CD14-positive monocyte (primary cell): ENCODE measurements at places on chromosomes 3 and 15.

- no peak for DNase-seq
Observed at GRCh38 chr3:109177908-109178307, 41.4 kb downstream of the C3orf85 start.

- no peak for DNase-seq
Observed at GRCh38 chr3:196082619-196082971, 705 bp upstream of the TFRC start.

DNA sequence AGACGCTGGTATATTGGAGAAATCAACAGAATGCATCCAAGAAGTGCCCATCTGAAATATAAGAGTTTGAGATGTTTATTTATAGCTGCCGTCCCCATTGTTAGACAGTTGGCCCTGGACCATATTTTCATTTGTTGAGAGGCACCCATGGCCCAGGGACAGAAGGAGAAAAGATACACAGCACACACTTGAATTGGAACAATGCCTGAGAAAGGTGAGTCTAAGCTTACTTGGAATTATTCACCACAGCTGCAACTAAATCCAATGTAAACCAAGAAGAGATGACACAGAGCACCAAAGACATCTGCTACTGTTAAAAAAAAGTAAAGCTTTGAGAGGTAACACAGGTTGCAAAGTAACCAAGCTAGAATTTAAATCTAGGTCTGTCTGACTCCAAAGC, 525.5 kb upstream of the NAALADL2 start:
- DNase-seq, result no peak

DNA sequence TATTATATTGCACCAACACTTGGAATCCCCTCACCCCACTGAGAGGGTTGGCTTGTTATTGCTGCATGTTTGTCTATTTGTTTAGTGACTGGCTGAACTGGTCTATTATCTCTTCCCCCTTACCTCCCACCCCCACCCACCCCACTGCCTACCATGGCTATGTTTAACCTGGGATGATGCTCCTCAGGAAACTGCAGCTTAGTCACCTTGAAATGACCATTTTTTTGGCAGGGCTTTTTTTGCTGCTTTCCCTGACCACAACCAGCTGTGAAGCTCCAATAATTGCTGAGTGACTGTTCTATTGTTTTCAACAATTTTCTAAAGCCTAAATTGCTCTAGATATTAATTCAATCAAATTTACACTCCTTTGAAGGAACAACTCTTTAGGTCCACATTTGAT, 137.9 kb upstream of the CADM2 start:
- DNase-seq, result no peak

DNA sequence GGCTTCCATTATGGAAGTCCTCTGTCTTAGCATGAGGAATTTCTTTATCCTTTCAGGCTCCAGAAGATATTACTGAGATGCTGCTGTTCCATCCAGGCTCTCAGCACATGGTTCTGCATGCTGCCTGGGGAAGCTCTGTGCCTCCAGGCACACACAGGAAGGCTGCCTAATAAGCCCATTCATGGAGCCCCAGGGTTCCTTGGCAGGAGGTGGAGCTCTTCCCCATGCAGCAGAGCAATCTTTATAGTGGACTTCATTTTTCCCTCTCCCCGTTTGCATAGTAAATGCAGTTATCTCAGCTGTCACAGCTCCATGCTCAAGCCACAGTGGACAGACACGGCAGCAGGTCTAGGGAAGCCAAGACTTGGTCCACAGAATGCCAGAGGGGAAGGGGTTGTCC, 57.6 kb downstream of the BOC start:
- DNase-seq, result no peak

GRCh38 chr3:149623824-149624223, 34.0 kb downstream of the WWTR1 start:
- no peak for DNase-seq
